ENCODE measurements at places on chromosomes 5 and 9. TPM values are rescaled to one million over a fixed set of nuclear protein-coding genes. Genes with fewer than 3 reads are reported as not detected.

- no peak for DNase-seq
Observed at GRCh38 chr5:59142927-59143326, 560.1 kb downstream of the RAB3C start.

- DNase-seq, result no peak
Observed at GRCh38 chr5:147393874-147394672, 115.8 kb downstream of the DPYSL3 start.

Gene LRRC19
- total RNA-seq, result not detected

Gene AQP7
- total RNA-seq, result 0.98 TPM

Gene ANKRD20A1
- total RNA-seq, result 1.6 TPM
